Breast epithelium (tissue), 4 donors: ENCODE measurements at places on chromosomes 16 and 17. TPM values are rescaled to one million over a fixed set of nuclear protein-coding genes. Genes with fewer than 3 reads are reported as not detected.

The SEPTIN12 gene
- not detected for total RNA-seq

The DYNLRB2 gene
- 4.6 TPM for total RNA-seq

The TMIGD1 gene
- total RNA-seq, result not detected

The FA2H gene
- total RNA-seq, result 1.8 TPM

The KCNH6 gene
- total RNA-seq, result not detected

The PDE6G gene
- total RNA-seq, result not detected

The ANKS4B gene
- not detected for total RNA-seq

The GPRC5B gene
- 16.3 TPM for total RNA-seq

The NECAB2 gene
- total RNA-seq, result not detected

- H3K27me3 ChIP-seq, result no peaks in the 10 kb centered on the region
- no peaks in the 10 kb centered on the region for H3K36me3 ChIP-seq
- no peak overlapping the region for H3K27ac ChIP-seq
- DNase-seq, result no peak
- H3K4me1 ChIP-seq, result no peaks in the 10 kb centered on the region
These were observed 23.4 kb downstream of the C17orf67 start for GRCh38 chr17:56810343-56810742.

- no peaks in the 10 kb centered on the region for H3K36me3 ChIP-seq
- no peaks in the 10 kb centered on the region for H3K27me3 ChIP-seq
- H3K4me3 ChIP-seq, result no peak overlapping the region
- DNase-seq, result no peak
These were observed 73.8 kb downstream of the XYLT1 start for GRCh38 chr16:17396762-17397498.

- H3K27me3 ChIP-seq, result no peaks in the 10 kb centered on the region
- no peak overlapping the region for H3K4me3 ChIP-seq
- no peaks in the 10 kb centered on the region for H3K4me1 ChIP-seq
- no peaks in the 10 kb centered on the region for H3K36me3 ChIP-seq
- H3K27ac ChIP-seq, result no peak overlapping the region
These were observed 5.9 kb upstream of the C16orf87 start for GRCh38 chr16:46836534-46837530.

DNA sequence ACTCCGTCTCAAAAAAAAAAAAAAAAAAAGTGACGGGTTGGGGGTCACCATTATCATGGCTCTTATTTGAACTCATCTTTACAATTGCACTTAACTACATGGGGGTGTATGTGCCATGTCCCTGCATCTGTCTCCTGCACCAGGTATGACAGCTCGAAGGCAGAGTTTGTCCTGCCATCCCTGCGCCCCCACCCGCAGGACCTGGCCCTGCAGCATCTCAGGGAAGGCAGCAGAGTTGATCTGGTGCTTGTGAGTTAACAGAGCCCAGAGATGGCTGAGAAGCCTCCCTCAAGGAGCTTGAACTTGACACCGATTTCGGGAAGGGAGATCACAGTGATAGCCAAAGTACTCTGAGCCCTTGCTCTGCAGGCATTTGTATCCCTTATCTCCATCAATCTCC lies 44.8 kb downstream of the C16orf82 start:
- H3K27me3 ChIP-seq, result no peaks in the 10 kb centered on the region
- DNase-seq, result no peak
- H3K27ac ChIP-seq, result no peak overlapping the region
- no peak overlapping the region for H3K4me3 ChIP-seq

GRCh38 chr16:50991436-50991835 lies 159.6 kb downstream of the SALL1 start:
- H3K27ac ChIP-seq, result no peak overlapping the region
- H3K36me3 ChIP-seq, result no peaks in the 10 kb centered on the region
- DNase-seq, result no peak
- H3K4me1 ChIP-seq, result no peaks in the 10 kb centered on the region
- H3K4me3 ChIP-seq, result no peak overlapping the region

DNA sequence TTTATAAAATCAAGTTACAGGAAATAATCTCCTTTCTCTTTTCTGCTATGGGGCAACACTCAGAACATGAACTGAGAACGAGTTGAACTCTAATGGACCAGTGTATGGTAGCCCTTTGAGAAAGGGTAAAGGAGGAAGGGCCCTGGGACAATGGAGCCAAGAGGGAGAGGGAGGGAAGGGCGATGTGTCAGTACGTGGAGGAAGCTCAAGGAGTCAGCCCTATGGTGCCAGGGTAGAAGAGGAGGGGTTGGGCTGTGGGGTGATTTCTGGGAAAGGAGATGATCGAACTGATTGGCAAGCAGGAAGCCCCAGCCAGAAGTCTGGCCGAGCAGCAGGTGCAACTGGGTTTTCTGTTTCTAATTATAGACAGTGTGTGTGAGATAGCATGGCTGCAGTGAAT lies 4.3 kb upstream of the WIPI1 start:
- DNase-seq, result no peak
- no peaks in the 10 kb centered on the region for H3K27me3 ChIP-seq
- no peak overlapping the region for H3K4me3 ChIP-seq
- H3K4me1 ChIP-seq, result no peaks in the 10 kb centered on the region

GRCh38 chr16:27318392-27319256 lies 4.8 kb downstream of the IL4R start:
- no peaks in the 10 kb centered on the region for H3K27me3 ChIP-seq
- peak overlapping the region; percentile 97 for H3K27ac ChIP-seq
- no peak for DNase-seq
- peak overlapping the region; percentile 100 for H3K4me3 ChIP-seq
- H3K4me1 ChIP-seq, result peaks cover 8% of the 10 kb centered on the region

- H3K27ac ChIP-seq, result peak overlapping the region; percentile 38
- DNase-seq, result no peak
- no peaks in the 10 kb centered on the region for H3K27me3 ChIP-seq
- no peaks in the 10 kb centered on the region for H3K36me3 ChIP-seq
- H3K4me3 ChIP-seq, result no peak overlapping the region
These were observed 6.7 kb upstream of the B9D1 start for GRCh38 chr17:19369107-19369778.

DNA sequence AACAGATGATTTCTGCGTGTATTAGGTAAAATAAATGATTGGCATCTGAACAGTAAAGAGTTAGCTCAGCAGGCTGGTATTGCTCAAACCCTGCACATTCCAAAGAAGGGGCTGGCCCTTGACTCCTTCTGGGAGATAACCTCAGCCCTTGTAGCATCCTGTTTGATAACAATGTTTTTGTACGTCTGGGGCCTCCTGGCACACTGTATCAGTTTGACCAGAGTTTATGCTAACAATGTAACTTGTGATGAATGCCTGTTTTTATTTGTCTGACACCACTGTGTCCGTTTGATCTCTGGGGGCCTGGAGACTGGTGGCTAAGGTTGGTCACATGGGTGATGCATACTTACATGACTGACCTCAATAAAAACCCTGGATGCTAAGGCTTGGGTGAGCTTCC lies 43.8 kb upstream of the NDRG4 start:
- no peak overlapping the region for H3K27ac ChIP-seq
- no peaks in the 10 kb centered on the region for H3K27me3 ChIP-seq
- no peak overlapping the region for H3K4me3 ChIP-seq
- H3K4me1 ChIP-seq, result no peaks in the 10 kb centered on the region
